ENCODE measurements at places on chromosomes 4 and X.

- no peak for DNase-seq
Measured at GRCh38 chrX:63764946-63765345, 20.1 kb downstream of the ARHGEF9 start.

DNA sequence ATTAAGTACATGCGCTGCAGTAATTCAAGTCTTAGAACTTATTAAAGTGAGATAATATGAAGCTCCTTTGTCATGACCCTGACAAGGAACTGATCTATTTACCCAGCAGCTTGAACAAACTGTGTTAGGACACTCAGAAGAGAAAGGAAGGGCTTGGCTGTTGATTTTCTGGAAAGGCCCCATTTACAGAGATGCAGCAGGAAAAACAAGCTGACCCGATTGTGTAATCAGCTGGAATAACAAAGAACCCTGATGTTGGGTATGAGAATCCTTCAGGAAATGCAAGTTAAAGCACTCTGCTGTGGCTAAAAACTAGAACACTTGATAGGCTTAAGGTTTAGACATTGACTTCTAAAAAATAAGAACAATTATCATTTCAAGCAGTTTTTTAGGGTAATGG lies 64.8 kb downstream of the TBC1D9 start:
- no peak for DNase-seq

GRCh38 chr4:56082829-56083228 lies 134.1 kb downstream of the CEP135 start:
- no peak for DNase-seq

- DNase-seq, result no peak
Measured at GRCh38 chr4:148764720-148765119, 322.5 kb upstream of the NR3C2 start.

DNA sequence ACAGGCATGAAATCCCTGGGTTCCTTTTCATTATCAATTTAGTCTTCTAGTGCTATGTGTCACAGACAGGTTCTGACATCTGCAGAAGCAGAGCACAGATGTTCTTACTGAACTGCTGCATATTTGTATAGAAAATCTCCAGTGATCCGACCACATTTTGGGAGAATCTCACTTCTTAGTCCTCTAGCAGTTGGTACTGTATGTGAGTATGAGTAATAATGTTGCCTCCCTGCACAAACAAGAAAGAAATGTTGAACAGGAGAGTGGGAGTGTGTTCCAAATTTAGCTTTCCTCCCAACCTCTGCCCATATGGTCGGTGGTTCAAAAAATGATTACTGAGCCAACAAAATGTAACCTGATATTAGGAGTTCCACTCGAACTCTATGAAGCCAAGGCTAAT lies 165.3 kb upstream of the GPC4 start:
- DNase-seq, result no peak

- DNase-seq, result no peak
Measured at GRCh38 chr4:48642421-48643374, 137.4 kb downstream of the FRYL start.

GRCh38 chr4:96102541-96103026 lies 262.7 kb downstream of the PDHA2 start:
- DNase-seq, result no peak

DNA sequence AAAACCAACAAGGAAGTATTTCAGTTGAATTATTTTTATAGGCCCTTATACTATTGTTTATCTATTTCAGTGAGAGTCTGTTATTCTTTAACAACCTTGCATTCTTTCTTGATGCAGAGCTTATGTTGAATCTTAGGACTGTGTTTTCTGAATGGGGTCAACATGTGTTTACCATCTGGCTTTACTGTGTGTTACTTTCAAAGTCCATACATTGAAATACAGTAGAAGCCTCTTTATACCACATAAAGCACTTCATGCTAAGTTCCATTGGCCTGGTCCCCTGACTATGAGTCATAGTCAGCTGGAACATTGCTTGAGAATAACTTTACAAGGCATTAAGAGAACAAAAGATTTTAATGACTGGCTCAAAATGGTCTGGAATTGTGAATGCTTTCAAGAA lies 152.6 kb downstream of the GASK1B start:
- DNase-seq, result no peak

- DNase-seq, result peak; percentile 26
Measured at GRCh38 chr4:121462660-121463261, 81.9 kb upstream of the QRFPR start.

- DNase-seq, result no peak
Measured at GRCh38 chr4:135186002-135186401, 984.4 kb upstream of the PABPC4L start.

DNA sequence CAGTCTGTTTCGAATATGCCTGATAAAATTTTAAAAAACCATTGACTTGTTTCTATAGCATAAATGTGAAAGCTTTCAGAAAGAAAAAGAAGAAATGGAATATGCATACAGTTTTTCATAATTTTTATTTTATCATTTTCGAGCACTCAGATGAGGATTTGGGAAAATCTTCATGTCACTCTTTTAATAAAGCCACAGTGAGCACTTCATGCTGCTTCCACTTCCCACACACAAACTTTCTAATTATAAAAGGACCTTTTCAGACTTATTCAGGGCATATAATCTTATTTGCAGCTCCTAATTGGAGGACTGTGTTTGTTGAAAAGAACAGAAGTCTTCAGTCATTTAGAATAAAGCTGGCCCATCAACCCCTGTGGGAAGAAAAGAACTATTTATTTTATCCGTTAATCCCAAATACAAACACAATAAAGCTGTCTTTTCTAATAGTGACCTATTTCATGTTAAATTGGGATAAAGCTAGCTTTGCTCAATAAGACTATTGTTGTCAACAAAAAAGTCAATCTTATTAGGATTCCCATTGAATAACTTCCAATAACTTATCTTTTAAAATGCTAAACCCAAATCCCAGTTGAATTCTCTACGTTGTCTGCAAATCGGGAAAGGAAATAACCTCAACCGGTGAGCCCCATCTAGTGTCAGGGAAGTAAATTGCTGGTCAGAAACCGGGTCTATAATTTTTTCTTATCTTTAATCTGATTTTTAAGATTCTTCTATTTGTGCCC lies 211.5 kb downstream of the PDGFRA start:
- peak; percentile 4 for DNase-seq

DNA sequence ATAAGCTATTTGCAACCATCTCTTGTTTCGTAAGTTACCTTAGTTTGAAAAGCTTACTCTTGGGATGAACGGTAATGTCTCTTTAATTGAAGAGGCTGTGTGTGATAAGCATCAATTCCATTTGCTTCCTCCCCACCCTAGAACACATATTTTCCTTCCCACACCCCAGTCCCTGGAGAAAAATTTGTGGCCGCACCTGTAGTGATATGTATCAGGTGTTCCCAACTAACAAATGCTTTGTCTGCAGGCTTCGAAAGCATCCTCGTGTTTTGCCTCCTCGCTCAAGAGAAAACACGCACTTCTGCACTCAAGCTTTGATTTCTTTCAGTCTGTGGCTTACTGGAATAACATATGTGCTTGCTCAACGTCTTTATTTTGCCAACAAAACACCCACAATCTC lies 143.8 kb upstream of the OTUD4 start:
- DNase-seq, result no peak

GRCh38 chr4:125679989-125680388 lies 365.2 kb downstream of the FAT4 start:
- DNase-seq, result no peak

DNA sequence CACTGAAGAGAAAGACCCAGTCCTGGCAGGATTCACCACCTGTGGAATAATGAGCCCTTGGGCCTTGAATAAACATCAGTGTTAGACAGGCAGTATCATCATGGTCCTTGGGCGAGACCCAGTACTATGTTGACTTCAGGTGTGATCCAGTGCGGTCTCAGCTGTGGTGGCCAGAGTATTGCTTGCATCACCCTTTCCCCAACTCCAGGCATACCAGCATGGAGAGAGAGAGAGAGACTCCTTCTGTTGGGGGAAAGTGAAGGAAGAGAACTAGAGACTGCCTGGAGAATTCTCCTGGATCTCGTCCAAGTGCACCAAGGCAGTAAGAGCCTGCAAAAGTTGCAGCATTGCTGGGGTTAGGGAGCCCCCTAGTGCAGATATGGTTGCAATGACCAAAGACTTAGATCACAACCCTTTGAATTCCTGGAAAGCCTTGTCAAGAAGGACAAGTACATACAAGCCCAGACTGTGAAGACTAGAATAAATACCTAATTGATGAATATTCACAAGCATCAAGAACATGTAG lies 61.1 kb upstream of the VAMP7 start:
- DNase-seq, result peak; percentile 17

- no peak for DNase-seq
Measured at GRCh38 chrX:27746516-27746915, 61.3 kb upstream of the MAGEB10 start.

GRCh38 chr4:79682801-79683530 lies 274.9 kb upstream of the GK2 start:
- no peak for DNase-seq

GRCh38 chr4:136939781-136940180 lies 592.5 kb downstream of the PCDH18 start:
- no peak for DNase-seq

GRCh38 chr4:38788317-38788716 lies 5.5 kb upstream of the TLR10 start:
- DNase-seq, result no peak

- no peak for DNase-seq
Measured at GRCh38 chr4:55727746-55728145, 91.6 kb upstream of the NMU start.

DNA sequence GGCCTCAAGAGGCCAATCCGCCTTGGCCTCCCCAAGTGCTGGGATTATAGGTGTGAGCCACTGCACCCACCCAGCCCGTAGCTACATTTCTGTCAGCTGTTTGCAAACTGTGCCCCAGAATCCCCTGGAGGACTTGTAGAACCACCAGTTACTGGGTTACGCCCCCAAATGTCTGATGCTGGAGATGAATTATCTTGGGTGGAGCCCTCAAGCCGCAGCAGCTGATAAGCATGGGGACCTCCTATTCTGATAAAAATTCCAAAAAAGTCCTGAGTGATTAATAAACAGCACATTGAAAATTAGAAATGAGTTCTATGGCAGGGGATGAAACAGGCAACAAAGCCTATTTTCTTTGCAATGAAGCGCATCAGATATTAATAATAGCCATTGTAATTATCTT lies 105.0 kb downstream of the PTTG2 start:
- DNase-seq, result no peak

DNA sequence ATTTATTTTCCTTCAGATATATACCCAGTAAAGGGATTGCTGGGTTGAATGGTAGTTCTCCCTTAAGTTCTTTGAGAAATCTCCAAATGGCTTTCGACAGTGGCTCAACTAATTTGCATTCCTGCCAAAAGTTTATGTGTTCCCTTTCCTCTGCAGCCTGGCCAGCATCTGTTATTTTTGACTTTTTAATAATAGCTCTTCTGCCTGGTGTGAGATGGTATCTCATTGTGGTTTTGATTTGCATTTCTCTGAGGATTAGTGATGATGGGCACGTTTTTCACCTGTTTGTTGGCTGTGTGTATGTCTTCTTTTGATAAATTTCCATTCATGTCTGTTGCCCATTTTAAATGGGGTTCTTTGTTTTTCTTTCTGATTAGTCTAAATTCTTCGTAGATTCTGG lies 375.2 kb downstream of the UBE2NL start:
- no peak for DNase-seq

GRCh38 chrX:153719238-153719637 lies 4.9 kb downstream of the BCAP31 start:
- no peak for DNase-seq

GRCh38 chr4:2663275-2663674 lies 92.9 kb downstream of the TNIP2 start:
- DNase-seq, result no peak

- no peak for DNase-seq
Measured at GRCh38 chr4:78534286-78534955, 17.1 kb upstream of the ANXA3 start.

- no peak for DNase-seq
Measured at GRCh38 chrX:48579259-48579658, 5.0 kb downstream of the RBM3 start.

DNA sequence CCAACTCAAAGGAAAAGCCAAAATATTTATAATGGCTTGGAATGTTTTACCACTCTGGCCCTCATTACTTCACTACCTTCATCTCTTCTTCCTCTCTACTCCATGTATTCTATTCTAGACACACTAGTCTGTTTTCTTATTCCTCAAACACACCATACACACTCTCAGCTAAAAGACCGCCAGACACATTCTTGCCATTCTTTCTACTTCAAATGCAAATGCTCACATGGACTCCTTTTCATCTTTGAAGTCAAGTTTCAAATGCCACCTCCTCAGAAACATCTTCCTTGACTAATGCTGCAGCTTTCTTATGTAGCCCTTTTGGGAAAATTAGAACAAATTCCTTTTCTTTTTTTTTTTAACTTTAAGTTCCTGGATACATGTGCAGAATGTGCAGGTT lies 412.9 kb upstream of the FMR1 start:
- DNase-seq, result no peak

- DNase-seq, result no peak
Measured at GRCh38 chr4:107279733-107280132, 243.6 kb upstream of the DKK2 start.

DNA sequence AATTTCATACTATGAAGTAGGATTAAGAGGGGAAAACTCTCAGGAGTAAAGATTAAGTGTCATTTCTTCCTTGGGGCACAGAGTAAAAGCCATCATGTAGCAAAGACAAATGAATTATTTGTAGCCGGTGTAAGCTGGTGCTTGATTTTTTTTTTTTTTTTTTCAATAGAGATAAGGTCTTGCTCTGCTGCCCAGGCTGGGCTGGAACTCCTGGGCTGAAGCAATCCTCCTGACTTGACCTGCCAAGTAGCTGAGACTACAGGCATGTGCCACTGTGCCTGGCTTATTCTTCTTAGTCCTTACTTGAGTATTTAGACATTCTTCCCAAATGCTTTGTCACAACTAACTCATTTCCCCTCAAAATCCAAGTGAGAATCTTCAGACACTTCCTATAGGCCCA lies 125.7 kb downstream of the STOX2 start:
- no peak for DNase-seq

DNA sequence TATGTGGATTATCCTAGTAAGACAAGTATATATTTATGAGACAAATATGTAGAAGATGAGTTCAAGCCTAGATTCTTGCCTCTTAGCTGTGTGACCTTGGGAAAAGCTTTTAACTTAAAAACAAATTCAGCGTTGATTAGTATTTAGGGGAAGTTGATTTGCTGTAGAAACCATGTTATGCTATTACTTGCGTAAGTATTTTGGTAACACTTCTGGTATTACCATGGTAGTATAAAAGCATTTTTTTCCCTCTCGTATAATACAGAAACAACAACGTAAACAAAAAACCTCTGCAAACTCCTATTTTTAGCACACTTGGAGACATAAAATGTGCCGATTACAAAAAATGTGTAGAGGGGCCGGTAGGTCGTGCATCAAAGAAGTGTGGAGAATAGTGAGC lies 33.2 kb downstream of the STAG2 start:
- DNase-seq, result no peak

- DNase-seq, result no peak
Measured at GRCh38 chrX:15143050-15143824, 126.6 kb downstream of the ASB9 start.

GRCh38 chr4:25756503-25756902 lies 100.9 kb downstream of the SLC34A2 start:
- no peak for DNase-seq

DNA sequence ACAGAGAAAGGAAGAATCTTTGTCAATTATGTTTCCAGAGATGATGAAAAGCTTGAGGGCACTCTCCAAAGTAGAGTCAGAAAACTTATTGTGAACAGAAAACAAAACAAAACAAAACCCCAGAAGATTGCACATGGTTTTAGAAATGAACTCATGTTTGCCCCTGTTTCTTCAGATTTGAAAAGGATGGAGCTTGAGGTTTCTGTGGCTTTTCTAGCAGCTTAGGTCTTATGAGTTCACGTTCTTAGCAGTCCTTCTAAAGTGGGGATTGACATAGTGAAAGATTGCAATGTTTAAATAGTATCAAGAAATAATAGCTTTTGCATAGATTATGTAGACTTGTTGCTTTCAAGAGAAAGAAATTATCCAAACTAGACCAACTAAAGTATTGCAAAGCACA lies 421.8 kb downstream of the GBA3 start:
- no peak for DNase-seq
